Fibroblast of the conjunctiva (primary cell): ENCODE measurements at places on chromosomes 11 and 22.

DNA sequence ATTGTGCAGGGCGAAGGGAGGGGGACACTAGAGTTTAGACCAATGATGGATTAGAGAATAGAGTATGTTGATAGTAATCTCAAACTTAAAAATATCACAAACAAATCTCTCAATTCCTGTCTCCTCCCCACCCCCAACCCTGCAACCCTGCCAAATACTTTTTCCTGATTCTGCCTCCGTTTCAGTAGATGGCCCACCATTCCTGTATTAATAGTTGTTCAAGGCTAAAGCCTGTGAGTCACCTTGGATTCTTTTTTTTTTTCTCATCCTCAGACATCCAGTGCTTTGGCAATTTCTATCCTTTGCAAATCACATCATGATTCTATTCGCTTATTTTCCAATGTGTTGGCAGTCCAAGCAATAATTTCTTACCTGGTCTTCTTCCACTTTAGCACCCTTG lies 207.9 kb downstream of the DYNC2H1 start:
- no peak for DNase-seq

DNA sequence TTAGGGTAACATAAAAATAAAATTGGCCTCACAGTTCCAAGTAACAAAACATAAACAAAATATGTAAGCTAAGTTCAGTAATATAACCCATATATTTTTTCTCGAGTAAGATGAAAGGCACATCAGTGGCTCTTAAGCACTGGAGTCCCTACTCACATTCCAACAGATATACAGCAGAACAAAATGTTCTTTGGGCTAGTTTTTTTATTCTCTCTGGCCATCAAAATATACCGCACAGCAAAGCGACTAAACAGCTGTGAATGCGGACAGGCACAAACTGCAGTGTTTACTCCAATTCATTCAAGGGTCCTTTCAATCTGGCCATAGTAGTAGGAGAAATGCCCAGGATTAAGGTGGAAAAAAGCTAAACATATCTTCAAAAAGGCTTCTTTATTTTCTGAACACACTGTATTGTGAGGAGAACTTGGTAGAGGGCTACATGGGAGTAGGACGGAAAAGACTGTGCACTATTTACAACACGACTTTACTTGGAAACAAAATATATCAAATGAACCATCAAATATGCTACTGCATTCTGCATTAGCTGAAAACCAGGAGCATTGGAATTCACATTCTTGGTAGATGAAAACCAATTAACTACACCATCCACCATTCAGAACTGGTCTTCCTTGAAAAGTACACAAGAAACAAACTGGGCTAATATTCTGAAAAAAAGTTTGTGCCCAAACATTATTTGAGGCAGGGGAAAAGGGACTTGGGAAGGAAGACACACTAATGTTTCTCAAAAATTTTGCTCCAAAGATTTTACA lies 4.4 kb downstream of the CDON start:
- no peak for DNase-seq

DNA sequence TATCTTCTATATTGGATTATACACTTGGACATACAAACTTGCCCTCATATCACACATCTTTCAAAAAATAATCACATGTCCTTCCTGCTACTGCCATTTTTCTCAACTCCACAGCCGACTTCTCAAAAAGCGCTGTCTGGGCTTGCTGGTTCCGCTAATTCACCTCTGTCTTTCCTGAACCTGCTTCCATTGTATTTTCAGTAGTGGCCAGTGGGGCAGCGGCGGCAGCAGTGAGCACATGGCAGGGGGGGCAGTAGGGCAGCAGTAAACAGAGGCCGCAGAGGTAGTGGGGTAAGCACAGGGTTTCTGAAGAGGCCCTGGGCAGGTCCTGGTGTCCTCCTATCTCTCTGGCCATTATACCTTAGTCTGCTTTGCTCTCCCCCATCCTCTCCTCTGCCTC lies 126.3 kb downstream of the RRAS2 start:
- DNase-seq, result no peak

GRCh38 chr11:55732936-55733335 lies 40.3 kb upstream of the OR5D13 start:
- DNase-seq, result no peak

DNA sequence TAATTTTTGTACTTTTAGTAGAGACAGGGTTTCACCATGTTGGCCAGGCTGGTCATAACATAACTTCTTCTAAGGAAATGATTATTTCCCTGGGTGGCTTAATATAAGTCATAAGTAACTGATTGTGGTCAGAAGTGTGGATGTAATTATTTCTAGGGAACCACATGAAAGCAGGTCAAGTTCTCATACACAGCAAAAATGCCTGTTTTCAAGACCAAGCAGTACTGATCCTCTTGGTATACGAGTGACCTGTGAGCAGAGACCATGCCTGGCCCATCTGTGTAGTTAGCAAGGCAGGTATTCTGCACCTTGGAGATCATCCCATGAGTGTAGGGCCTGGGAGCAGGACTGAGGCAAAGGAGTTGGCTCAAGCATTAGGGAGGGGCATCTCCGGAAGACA lies 32.5 kb upstream of the NUCB2 start:
- no peak for DNase-seq

DNA sequence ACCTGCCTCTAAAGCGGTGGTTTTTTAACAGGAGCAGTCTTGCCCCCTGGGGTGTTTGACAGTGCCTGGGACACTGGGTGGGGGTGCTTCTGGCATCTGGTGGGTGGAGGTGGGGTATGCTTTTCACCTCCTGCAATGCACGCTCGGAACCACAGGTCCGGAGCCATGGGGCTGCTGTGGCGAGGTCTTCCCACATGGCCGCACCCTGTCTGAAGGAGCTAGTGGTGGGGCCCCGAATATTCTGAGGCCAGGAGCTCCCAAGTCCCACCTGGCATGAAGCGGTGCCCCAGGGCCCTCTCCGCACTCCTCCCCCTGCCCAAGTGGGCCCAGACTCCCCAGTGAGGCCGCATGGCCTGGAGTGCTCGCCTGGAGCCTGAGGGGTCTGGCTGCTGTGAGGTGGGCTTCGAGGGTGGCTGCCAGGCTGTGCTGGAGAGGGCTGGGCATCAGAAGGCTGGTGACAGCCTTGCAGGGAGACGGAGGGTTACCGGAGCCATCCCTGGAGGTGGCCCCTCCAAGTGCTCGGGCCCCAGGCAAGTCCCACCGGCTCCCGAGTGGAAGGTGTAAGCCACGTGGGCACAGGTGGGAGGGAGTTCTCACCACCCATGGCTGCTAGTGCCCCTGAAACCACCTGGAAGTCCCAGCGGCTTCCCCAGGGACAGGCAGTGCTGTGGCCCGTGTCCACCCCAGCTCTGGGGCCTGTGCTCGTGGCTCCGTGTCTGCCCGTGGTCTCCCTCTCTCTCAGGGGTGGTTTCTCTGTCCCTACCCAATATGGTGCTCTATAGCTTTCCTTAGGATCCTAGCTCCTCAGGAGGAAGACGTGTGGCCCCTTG lies 15.1 kb downstream of the TBX1 start:
- DNase-seq, result no peak

- no peak for DNase-seq
These were observed 12.4 kb downstream of the POU2AF3 start for GRCh38 chr11:111310723-111311122.

DNA sequence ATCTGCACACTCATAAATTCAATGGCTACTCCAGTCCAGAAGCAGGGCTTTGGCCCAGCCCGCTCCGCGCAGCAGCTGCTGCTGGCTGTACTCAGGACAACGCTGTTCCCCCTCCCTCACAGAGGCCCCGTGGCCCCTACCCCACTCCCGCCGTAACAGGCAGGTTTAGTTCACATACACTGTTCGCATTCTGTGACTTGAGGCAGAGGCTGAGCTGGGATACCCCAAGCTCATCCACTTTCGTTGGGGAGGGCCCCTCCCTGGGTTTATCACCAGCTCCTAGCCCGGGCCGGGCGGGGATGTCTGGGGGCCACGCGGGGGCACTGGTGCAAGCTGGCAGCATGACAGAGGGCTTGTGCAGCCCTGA lies 52.4 kb downstream of the SYT13 start:
- no peak for DNase-seq

- DNase-seq, result peak; percentile 91
These were observed 52.9 kb downstream of the C11orf58 start for GRCh38 chr11:16791191-16791961.

GRCh38 chr22:35337932-35338331 lies 38.2 kb downstream of the TOM1 start:
- no peak for DNase-seq

- no peak for DNase-seq
These were observed 28.2 kb upstream of the CHKA start for GRCh38 chr11:68149417-68149816.
